Amniotic epithelial cell (primary cell): ENCODE measurements at places on chromosomes 7 and 10.

DNA sequence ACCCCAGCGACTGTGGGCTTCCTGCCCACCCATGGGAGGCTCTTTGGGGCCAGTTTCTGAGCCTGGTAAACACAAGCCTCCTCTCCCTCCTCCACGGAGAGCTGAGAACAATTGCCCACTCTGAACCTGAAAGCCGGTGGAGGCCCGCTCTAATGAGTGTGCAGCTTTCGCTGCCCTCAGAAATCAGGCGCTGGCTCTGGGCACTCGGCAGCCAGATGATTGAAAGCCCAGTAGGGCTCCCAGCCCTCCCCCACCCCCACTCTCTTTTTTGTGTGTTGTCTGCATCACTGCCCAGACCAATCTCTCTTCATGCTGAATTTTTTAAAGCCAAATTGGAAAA is 438.9 kb downstream of the RPS24 start:
- no peak for DNase-seq

GRCh38 chr10:43046288-43046991 is 30.4 kb upstream of the RET start:
- no peak for DNase-seq

- no peak for DNase-seq
Observed at GRCh38 chr7:27420702-27421101, 178.1 kb downstream of the EVX1 start.

DNA sequence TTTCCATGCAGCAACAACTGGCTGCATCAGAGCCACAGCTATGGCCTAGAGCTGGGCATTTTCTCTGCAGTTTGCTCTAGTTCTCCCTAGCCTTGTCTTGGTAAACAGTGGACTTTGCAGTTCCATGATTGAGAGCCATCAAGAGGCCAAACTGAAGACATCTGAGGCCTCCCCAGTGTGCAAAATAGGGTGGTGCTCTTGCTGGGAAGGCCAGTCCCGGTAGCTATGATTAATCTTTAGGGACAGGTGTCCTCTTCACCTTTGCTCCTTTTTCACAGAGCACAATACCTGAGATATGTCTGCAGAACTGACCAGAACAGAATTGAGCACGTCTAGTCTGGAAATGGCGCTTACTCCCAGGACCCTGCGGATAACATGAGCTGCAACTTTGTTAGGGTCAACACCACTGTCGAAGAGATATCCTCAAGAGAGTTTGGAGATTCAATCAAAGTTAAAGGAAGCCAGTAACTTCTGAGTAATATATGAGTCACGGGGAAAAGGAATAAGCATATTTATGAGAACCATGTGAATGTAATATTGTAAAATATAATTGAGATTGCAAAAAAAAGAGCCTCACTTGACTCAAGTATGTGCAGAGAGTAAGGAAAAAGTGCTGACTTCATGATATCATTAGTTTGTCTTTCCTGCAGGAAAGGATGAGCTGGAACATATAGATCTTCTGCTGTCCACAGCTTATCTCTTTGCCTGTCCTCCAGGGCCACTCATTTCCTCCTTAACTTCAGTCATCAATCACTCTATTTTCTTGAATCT is 76.7 kb downstream of the ANK3 start:
- DNase-seq, result peak; percentile 33

DNA sequence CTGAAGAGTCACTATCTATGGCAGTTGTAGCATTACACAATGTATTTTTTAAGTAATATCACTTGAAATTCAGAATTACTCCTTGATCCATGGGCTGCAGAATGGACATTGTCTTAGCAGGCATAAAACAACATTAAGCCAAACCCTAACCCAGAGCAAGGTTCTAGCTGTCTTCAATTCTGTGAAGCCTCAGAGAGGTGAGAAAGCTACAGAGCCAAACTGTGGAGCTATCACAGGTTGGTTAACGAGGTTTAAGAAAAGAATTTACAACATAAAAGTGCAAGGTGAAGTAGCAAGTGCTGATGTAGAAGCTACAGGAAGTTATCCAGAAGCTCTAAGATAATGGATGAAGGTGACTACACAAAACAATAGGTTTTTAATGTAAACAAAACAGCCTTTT is 582.7 kb upstream of the POT1 start:
- DNase-seq, result no peak

DNA sequence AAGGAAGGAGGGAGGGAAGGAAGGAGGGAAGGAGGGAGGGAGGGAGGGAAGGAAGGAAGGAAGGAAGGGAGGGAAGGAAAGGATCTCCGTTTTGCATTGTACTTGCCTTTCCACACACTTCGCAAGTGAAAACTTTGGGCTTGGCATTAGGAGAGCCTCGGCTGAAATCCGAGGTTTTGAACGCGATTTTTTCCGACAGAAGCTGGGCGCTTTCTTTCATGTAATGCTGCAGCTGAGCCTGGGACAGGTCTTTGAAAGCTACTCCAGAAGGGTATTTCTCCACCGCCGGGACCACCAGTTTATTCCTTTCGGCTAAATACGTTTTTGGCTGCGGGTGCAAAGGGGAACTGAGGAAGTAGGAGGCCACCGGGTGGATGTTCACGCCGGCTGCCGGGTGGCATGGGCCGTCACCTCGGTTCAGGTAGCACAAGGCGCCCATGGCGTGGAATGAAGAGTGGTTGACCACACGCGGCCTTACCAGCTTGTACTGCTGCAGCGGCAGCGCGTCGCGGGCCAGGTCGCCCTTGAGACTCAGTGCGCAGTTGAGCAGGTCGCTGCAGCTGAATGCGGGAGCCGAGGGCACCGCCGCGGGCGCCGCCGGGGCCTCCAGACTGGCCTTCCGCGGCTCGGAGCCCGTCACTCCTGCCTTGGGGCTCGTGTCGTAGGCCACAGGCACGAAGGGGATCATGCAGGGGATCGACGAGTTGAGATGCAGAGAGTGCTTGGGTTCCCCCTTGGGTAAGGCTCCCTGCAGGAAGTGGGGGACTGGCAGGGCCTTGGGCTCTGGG is 825 bp downstream of the FEZF1 start:
- DNase-seq, result no peak

GRCh38 chr10:116960066-116960776 is 44.8 kb downstream of the SHTN1 start:
- no peak for DNase-seq

GRCh38 chr7:27245798-27246691 is 3.4 kb downstream of the EVX1 start:
- no peak for DNase-seq

DNA sequence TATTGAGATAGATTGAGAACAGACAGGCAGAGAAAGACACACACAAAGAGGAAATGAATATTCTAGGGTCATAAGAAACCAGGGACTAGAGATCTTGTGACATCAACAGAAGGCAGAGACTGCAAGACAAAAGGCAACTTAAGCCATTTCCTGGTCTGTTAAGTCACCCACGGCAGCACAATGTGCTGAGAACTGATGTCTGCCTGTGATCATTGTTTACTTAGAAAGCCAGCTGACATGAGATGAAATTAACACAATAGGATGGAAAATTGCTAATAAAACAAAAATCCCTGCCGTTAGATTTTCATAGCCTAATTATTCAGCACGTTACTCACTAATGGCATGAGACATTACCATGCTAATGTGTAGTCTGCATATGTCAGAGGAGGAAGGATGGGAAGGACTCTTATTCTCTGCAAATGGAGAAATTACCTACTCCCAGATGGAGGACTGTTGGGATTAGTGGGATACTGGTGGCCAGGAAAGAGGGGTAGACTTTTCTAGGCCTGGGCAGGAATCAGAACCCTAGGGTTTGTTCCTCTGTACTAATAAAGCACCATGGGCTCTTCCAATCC is 191.3 kb upstream of the PODXL start:
- DNase-seq, result no peak

DNA sequence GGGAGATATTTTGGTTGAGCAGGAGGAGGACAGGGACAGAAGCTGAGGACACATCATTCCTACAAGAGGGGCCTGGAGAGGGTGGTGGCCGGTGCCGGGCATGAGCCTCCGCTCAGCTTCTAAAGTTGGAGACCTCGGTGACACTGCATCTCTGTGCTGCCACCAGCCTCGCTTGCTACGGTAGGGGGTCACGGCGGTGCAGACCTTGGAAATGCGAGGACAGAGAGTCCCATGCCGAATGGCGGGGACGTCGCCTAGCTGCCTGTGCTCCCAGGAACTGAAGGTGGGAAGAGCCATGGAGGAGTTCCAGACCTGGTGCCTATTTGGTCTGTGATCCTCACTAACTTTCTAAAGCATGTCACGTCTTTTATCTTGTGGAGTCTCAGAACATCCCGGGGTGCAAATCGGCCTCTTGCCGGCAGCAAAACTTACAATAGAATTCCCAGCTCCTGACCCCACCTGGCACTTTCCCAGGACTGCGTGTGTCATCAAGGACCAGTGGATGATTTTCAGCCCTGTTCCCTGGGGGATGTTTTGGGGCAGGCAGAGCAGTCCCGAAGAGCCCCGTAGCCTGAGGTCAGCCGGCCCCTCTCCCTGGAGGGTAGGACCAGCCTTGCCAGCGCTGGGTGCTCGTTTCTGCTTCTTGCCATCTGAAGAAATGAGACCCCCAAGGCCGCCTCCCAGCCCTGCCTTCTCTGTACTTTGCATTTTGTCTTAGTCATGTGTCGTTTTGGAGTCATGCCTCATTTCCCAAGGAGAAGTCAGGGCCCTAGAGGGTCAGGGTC is 205.8 kb upstream of the SHH start:
- no peak for DNase-seq

GRCh38 chr10:113764582-113764981 is 13.1 kb downstream of the PLEKHS1 start:
- DNase-seq, result no peak

GRCh38 chr10:92113911-92114600 is 176.8 kb downstream of the CPEB3 start:
- DNase-seq, result no peak

- no peak for DNase-seq
Observed at GRCh38 chr10:101291331-101292193, 62.3 kb upstream of the LBX1 start.

DNA sequence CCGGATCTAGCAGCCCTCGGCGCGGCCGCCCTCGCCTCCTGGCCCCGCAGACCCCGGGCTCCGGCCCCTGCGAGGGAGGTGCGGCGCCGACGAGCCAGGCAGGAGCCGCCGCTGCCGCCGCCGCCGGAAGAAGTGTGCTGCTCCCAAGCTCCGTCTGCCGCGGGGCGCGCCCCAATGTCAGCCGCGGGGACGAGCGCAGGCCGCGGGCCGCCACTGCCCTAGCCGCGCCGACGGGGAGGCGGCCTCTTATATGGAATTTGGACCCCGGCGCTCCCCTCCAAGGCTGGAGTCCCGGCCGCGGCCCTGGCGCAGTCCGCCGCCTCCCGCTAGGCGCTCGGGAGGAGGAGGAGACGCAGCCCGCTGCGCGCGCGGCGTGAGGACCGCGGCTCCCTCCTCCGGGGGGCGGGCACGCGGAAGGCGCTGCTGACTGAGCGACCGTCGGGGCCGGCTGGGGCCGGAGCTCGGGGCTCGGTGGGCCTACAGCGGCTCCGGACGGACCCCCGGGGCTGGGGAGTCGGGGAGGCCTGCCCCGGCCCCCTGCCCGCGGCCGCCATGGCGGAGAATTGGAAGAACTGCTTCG is at the start of gene TRIM8:
TRIM8 (plus strand) TSS at position 414 of the 580 bp plus-strand sequence; CDS start at position 553, 139 bp downstream.
- no peak for DNase-seq

- peak; percentile 63 for DNase-seq
Observed at GRCh38 chr10:52447931-52448353, 133.9 kb downstream of the DKK1 start.

DNA sequence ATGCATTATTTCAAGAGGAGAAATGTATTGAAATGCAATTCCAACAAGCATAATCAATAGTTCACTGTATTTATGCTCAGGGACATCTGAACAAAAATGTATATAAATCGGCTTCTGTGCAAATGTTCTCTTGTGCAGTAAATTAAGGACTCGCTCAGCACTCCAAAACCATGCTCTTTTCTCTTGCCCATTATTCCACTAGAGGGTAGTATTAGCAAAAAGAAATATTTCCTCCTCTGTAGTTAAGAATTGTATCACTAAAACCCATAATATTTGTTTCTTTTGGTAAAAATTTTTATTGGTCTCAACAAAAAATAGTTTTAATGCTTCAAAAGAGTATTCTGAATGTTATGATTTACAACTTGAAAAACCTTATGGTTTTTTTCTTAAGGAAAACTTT is 803.1 kb downstream of the PCDH15 start:
- no peak for DNase-seq

- DNase-seq, result peak; percentile 50
Observed at GRCh38 chr10:76287856-76288255, 856.4 kb downstream of the LRMDA start.

GRCh38 chr10:118952493-118953295 is 76.8 kb upstream of the NANOS1 start:
- no peak for DNase-seq

GRCh38 chr7:85522070-85522469 is 335.2 kb upstream of the SEMA3D start:
- no peak for DNase-seq

- no peak for DNase-seq
Observed at GRCh38 chr7:37741776-37742175, 58.2 kb downstream of the GPR141 start.

DNA sequence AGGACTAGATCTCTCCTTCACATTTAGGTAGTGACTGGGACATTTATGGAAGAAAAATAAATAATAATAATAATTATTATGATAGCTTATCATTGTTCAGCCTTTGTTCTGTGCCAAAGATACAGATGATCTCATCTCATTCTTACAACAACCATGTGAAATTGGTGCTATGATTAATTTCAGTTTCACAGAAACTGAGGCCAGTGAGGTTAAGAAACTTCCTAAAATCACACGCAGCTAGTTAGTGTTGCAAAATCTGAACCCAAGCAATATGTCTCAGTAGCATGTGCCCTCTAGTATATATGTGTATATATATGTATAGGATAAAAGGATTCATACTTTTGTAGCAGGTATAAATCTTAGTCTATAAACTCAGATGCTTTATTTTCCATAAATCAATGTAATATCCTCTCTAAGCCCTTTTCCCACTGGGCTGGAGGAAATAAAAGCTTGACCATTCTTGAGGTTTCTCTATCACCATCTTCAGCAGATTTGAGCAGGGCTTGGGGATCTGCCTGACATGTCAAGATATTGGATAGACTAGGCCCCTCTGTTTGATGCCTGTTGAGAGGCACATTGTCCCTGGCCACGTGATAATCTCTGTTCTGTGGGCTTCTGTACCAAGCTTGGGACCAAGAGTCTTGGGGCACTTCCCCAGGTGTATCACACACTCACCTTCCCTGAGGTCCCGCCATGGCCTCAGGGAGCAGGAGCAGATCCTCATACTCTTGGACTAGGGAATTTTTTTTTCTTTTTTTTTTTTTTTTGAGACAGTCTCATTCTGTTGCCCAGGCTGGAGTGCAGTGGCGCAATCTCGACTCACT is 172.6 kb upstream of the NRP1 start:
- DNase-seq, result peak; percentile 83

DNA sequence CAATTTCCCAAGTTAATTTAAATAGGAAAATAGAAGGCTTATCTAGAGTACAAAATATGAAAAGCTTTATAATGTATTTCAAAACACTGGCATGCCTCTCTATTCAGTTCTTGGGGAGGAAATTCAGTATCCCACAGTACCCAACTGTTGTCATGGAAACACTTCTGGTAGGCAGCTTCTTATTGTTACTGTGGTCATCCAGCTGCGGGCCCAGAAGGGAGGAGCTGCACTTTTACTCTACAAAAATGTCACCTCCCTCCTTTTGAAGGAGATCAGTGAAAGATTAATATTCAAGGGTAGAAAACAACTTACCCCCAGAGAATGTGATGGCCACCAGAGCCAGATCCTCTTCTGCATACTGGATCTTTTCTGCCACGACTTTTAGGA is 202.8 kb downstream of the RAPGEF5 start:
- DNase-seq, result no peak

- DNase-seq, result no peak
Observed at GRCh38 chr10:8034466-8035005, 20.0 kb upstream of the GATA3 start.
